ENCODE measurements at places on chromosomes 7 and 10.

DNA sequence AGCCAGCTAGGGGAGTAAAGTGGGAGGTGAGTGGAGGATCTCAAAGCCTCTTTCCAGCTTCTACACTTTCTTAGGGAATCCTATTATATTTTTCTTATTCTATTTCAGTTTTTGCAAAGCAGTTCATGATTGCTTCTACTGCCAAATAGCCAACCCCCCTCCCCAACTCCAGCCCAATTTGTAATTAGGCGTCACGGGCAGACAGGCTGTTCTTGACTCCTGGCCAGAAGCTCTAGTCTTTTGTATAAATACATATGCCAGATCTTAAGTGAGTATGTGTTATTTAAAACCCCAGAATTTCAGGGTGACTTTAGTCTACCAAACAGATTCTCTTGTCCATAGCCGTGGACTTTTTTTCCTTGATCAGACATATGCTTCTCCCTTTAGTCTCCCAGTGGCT is 255.2 kb downstream of the BUB3 start:
- no peak for DNase-seq

GRCh38 chr10:22473044-22473443 is 127.7 kb downstream of the SPAG6 start:
- no peak for DNase-seq

- DNase-seq: no peak
Measured at GRCh38 chr10:84138478-84139125, 707 bp upstream of the GHITM start.

DNA sequence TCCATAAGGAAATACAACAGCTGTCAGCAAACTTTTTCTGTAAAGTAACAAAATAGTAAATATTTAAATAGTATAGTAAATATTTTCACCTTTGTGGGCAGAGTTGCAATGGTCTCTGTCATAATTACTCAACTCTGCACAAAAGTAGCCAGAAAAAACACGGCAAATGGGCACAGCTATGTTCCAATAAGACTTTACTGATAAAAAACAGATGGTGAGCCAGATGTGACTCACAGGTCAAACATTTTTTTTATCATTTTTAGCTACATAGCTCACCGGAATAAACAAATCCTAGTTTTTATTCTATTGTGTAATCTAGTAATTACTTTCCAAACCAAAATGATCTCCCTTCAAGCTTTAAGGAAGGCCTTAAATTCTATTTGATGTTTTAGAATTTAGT is 55.3 kb downstream of the NCAPG2 start:
- peak; percentile 68 for DNase-seq

- peak; percentile 78 for DNase-seq
Measured at GRCh38 chr7:148772297-148773089, 73.8 kb downstream of the CUL1 start.

GRCh38 chr10:84727398-84727797 is 399.0 kb downstream of the CCSER2 start:
- DNase-seq: no peak

GRCh38 chr10:24826009-24826408 is 102.3 kb upstream of the ARHGAP21 start:
- peak; percentile 19 for DNase-seq

DNA sequence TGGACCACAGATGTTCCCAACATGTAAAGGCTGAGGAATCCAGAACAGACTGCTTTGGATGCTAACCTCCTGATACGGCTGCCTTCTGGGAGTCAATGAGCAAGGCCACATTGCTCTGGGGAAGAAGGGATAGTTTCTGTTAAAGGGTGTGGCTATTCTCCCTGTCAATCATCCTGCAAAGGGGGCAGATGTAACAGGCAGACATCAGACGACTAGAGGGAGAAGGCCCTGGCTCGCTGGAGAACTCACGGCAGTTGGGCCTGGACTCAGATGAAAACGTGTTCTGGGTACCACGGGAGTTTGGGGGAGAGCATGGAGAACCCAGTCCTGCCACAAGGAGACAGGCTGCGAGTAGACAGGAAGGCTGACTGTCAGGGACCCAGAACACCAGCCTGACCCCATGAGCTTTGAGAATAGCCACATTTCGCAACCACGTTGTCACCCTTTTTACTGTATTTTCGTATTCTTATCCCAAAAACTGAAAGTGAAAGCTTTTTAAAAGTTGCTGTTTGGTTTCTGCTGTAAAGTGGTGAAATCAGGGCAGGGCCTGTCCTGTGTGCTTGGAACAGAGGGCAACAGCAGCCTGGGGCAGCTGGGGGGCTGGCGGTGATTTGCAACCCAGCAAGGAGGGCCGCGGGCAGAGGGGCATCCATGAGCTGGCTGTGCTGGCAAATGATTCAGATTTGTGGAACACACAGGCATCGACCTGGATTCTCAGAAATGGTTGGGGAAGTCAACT is 95.3 kb downstream of the MYOF start:
- no peak for DNase-seq

DNA sequence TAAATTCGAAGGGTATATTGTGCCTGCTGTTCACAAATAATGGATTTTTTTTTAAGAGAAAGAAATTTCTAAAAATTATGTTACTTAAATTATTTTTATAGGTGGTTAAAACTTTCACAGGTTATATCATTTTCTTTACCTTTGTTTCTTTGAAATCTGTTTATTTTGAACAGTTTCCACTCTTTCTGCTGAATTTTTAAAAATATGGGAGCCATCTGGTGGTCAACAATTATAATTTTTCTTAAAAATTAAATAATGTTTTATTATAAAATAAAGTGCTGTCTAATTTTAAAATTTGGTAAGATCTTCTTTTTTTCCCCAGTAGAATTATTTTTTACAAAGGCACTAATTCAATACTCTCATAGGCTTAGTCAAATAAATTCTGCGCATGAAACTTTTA is 263.9 kb downstream of the ETV1 start:
- peak; percentile 15 for DNase-seq

DNA sequence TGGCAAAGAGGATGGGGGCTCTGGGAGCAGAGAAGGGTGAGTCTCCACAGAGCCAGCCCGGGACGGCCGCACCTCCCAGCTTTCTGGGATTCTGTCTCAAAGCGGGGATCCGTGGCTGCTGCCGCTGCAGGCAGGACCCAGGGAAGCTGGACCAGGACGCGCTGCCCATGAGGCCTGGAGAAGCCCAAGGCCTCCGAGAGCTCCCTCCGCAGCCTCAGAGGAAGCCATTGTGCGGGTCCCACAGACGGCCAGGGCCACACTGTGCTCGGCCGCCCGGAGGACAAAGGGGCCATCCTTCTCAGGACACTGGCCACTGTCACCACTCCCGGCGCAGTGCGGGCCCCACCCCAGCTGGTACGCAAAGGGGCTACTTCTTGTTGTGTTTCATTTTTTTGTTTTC is 79.3 kb upstream of the PDGFA start:
- DNase-seq: no peak

DNA sequence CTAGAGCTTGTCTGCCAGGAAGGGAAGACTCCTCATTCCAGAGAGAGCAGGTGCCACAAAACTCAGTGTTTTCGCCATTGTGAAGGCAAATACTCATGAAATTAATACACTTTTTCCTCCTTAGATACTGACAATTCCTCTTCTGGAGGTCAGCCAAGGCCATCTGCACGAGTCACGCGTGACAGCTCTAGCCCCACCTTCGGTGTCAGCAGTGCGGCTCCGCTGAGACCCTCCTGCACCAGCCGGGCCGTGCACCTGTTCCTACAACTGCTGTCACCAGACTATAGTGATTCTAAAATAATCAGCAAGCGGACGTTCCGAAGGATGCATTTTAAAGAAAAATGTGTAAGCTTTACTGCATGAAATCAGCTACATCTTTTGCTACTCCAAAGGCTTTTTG is 127.7 kb downstream of the DIP2C start:
- peak; percentile 48 for DNase-seq

- DNase-seq: no peak
Measured at GRCh38 chr10:6986927-6987326, 406.9 kb upstream of the PRKCQ start.

GRCh38 chr10:58041901-58042300 is 225.8 kb downstream of the IPMK start:
- DNase-seq: no peak

DNA sequence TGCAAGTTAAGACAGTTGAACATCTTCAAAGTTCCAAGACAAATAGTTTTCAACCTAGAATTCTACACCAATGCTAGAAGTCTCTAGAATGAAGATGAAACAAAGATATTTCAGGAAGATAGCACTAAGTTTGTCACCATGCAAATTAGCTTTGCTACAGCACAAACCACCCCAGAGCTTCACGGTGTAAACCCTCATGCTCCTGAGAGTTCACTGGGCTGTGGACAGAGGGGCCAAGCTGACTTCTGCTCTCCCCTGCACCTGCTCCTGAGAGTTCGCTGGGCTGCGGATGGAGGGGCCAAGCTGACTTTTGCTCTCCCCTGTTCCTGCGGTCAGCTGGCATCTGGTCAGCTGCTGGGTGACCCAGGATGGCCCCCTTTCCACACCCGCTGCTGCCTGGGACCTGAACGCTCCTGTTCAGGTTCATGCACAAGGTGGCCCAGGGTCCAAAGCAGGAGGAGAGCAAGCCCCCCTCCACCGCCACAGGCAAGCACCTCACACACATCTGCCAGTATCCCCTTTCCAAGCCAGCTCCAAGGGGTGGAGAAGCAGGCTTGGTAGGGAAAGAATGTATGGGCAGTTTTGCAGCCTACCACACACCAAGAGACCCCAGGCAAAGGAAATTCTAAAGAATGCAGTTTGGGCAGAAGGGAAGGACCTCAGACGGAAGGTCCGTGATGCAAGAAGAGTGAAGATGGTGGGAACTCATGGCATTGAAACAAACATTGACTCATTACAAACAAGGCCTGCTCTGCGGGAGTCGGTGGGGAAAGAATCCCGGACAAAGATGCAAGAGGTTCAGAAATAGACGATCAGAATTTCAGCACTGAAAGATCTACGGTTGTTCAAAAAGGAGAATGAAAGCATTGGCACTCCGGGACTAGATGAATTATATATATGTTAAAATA is 137.8 kb upstream of the PPP2R2D start:
- no peak for DNase-seq

GRCh38 chr10:68166871-68167585 is 57.7 kb downstream of the MYPN start:
- DNase-seq: no peak

DNA sequence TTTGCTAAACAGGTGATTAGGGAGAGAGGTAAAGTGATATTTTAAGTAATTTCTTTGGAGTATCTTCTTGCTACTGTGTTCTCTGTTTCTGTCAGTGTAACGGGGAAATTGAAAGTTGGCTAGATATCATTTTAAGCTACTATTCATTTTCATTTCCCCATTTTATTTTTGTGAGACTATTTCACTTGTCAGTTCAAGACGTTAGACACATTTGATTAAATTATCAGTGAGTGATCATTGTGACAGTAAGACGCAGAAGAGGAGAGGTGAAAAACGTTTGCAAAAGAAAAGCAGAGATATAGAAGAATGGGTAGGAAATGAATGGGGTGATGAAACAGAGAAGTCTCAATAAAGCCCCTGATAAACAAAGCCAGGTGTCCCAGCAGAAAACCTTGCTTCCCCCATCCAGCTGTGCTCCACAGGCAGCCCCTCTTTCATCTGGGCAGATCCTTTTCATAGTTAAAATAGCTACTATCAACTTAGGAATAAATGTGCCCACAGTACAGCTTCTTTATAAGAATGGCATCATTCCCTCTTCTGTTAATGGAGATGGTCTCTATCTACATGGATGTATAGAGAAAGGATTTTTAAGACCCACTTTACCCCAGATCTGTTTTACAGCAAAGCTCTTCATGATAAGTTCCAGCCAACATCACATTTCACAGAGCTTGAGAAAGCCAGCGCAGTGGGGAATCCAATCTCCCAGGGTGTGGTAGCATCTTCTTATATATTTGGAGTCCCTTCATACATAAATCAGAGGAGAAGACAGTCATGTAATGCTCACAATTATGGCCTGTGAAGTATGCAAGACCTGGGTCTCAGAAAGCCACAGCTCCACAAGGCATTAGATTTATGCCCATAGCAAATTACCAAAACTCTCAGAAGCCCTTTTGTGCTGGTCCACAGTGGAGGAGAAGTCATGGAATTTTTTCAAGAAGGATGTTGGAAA is 138.1 kb upstream of the ITGB1 start:
- DNase-seq: no peak

GRCh38 chr7:106193661-106194060 is 81.5 kb upstream of the SYPL1 start:
- DNase-seq: no peak

DNA sequence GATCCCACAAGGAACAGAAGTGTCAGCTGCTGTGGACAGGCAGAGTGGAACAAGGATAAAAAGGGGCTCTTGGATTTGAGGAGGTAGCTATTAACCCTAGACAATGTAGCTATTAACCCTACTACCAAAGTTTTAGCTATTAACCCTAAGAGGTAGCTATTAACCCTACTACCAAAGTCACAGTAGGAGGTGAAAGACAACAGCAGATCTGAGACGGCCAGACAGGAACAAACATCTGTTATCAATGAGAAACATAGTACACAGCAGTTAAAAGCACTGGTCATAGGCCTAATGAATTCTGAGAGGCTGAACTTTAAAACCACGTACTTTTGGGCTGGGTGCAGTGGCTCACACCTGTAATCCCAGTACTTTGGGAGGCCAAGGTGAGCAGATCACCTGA is 11.9 kb downstream of the ERCC6 start:
- no peak for DNase-seq

DNA sequence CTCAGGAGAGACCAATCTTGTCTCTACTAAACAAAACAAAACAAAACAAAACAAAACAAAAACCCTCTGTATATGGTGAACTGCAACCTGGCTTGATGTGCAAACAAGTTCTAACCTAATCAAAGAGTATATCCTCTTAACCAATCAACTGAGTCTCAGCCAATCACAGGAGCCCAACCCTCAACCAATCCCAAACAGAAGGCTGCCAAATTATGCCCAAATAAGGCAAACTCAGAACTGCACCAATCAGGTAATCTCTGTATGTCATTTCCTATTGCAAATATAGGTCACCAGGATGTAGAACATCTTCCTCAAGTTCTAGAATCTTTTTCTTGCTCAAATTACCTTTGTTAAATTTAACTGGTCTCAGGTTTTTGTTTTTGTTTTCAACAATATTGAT is 5.2 kb downstream of the FAM133B start:
- no peak for DNase-seq

GRCh38 chr7:101625031-101625791 is 3.9 kb downstream of the MYL10 start:
- no peak for DNase-seq

Data from myocyte (in vitro differentiated cells).